ENCODE measurements at places on chromosomes 1 and 21. TPM values are rescaled to one million over a fixed set of nuclear protein-coding genes. Genes with fewer than 3 reads are reported as not detected.

- DNase-seq = no peak
Measured at GRCh38 chr1:47711848-47712492, 274.1 kb downstream of the FOXD2 start.

DNA sequence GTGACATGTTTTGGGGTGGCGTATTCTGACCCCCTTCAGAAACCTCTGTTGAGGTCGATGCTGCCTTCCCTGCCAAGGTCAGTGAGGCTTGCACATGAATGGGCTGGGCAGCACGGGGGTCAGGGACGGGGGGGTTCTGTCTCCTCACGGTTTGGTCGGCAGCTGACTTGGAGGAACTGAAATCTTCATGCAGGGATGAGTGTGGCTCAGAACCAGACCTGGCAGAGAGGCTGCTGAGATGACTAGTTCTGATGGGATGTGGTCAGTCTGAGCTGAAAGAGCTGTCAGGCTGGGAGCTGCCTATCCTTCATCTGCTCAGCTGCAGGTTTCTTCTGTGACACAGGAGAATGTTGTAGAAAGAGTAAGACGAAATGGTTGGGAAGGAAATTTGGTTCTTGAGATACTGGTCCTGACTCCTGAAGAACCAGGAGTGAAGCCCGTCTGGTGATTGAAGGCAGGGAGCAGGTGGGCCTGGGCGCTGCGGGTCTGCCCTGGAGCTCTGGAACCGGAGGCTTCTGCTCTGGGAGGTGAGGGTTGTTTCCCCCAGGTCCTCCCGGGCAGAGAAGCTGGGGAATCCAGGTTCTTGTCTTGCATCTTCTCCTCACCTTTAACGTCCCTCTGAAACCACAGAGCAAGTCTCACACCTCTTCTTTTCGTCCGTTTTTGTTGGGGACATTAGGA lies 3.3 kb downstream of the SLX9 start:
- DNase-seq = no peak

THAP3 gene
- 11.5 TPM for total RNA-seq

ZNF678 gene
- total RNA-seq = 2.4 TPM

SERTAD4 gene
- 4.7 TPM for total RNA-seq

CFHR1 gene
- not detected for total RNA-seq
